Activated CD8-positive, alpha-beta T cell treated with anti-CD3 and anti-CD28 coated beads for 36 hours (primary cell): ENCODE measurements at places on chromosomes 2 and 18.

DNA sequence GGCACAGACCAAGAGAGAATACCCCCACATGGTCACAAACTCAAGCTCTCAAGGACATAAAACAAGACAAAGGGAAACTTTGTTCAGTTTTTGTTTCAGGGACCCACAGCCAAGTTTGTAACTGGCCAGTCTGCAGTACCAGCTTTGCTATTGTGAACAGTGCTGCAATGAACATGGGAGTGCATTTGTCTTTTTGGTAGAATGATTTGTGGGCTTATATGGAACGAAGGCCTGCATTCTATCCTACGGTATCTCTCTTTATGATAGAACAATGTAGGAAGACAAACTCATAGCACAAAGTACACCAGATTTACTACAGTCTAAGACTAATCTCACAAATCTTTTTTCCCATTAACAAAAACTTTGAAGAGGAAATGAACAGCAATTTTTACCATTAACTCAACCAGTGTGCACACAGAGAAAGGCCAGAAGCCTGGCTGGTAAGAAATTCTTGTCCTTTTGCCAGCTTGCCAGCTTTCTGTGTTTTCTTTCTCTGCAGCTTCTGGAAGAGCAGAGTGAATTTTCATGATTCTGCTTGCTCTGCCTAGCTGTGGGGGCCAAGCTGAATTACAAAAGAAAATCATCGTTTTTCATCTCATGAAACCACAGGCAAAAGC is 37.1 kb upstream of the FEZ2 start:
- no peak for DNase-seq

- no peak for DNase-seq
Observed at GRCh38 chr2:74703373-74703772, 49.3 kb downstream of the SEMA4F start.

GRCh38 chr18:66329716-66330115 is 274.2 kb downstream of the CDH19 start:
- no peak for DNase-seq

- no peak for DNase-seq
Observed at GRCh38 chr18:42641996-42642395, 473.5 kb downstream of the RIT2 start.

GRCh38 chr18:68705119-68705518 is 9.8 kb downstream of the TMX3 start:
- no peak for DNase-seq

DNA sequence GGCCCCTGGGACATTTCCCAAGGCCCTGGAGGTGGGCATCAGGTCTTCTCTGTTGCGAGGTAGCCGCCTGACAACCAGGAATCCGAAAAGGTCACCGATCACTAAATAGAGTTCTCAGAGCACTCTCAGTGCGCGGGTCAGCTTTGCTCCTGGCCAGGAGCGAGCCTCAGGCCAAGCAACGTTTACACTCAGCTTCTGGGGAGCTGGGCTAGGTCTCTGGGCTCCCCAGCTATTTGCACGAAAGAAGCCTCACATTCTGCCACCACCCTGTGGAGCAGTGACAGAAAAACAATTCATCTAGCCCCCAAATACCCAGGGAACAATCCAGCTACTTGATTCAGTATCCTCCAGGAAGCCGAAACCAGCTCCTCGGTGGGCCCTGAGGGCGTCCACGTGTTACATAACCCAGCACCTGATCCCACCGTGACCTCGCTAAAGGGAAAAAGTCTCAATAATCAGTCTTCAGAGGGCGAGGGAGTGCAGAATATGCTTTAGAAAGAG is 3.3 kb downstream of the SH3BP4 start:
- no peak for DNase-seq

GRCh38 chr2:235556901-235557300 is 63.1 kb downstream of the AGAP1 start:
- no peak for DNase-seq

GRCh38 chr18:76824754-76825153 is 2.4 kb downstream of the ZNF236 start:
- no peak for DNase-seq

GRCh38 chr2:38185012-38185491 is 109.1 kb upstream of the CYP1B1 start:
- DNase-seq = no peak
